ENCODE measurements at places on chromosomes 7 and 10.

GRCh38 chr7:28479507-28479947 lies 67.2 kb downstream of the CREB5 start:
- no peak for DNase-seq

DNA sequence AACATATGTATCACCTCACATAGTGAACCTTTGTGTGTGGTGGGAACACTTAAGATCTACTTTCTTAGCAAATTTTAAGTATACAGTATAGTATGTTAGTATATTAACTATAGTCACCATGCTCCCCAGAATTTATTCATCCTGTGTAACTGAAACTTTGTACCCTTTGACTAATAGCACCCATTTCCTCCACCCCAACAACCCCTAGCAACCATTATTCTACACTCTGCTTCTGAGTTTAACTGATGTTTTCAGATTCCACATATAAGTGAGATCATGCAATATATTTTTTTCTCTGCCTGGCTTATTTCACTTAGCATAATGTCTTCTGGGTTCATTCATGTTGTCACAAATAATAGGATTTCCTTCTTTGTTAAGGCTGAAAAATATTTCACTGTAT lies 6.9 kb upstream of the VWDE start:
- no peak for DNase-seq

GRCh38 chr10:61896854-61897661 lies 4.4 kb upstream of the ARID5B start:
- no peak for DNase-seq

DNA sequence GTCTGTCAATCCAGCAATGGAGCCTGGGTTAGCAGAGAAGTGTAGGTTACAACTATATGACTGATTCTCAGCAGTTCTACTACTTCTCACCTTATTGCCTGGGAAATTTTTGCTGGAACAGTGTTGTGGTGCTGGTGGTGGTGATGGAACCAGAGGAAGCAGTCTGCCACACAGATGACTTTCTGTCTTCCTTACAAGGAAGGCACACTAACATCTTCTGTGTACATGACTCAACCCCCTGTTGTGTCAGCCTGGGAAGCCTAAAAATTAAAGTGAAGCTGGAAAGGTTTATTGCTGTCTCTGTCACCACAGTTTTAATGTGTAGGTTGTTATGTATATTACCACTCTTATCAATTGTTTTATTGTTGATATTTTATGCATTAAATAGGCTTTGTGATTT lies 40.3 kb downstream of the ANKRD7 start:
- DNase-seq: no peak

- DNase-seq: no peak
Observed at GRCh38 chr7:156497776-156498509, 142.6 kb upstream of the RNF32 start.

DNA sequence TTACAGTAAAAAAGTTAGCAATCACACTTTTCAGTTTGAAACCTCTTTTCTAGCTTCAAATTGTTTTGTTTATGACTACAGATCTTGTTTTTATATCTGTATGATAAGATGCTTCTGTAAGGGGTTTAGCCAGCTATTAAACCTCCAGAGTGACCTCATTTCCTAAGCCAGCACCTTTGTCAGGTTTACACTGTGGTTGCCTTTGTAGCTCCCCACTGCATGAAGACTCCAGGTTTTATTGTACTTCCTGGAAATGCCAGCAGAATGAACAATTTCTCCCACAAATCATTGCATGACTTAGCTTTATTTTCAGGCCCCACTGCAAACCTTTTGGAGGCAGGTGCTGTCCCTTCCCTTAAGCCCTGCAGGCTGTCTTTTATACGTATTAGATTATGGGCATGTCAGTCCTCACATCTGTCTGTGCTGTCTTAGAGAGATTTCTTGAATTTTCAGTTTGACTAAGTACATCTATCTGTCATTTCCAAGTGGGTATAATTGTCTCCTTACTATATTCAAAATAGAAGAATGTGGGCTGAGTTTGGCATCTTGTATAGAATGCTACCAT lies 8.2 kb upstream of the AGR3 start:
- DNase-seq: no peak

- DNase-seq: no peak
Observed at GRCh38 chr7:2838873-2839578, 5.1 kb downstream of the GNA12 start.

DNA sequence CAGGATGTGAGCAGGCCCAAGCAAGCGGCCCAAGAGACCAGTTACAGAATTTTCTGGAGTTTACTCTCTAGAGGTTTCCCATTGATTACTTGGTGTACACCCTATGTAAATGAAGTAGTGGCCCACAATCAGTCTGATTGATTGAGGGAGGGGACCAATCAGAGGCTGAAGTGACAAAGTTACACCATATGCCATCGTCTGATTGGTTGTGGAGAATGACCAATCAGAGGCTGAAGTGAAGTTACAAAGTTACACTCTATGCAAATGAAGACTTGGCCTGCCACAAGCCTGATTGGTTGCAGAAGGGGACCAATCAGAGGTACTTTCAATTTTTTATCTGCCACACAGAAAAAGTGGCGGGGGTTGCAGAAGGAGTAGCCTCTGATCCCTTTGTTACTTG lies 83.7 kb downstream of the KIF20B start:
- no peak for DNase-seq

DNA sequence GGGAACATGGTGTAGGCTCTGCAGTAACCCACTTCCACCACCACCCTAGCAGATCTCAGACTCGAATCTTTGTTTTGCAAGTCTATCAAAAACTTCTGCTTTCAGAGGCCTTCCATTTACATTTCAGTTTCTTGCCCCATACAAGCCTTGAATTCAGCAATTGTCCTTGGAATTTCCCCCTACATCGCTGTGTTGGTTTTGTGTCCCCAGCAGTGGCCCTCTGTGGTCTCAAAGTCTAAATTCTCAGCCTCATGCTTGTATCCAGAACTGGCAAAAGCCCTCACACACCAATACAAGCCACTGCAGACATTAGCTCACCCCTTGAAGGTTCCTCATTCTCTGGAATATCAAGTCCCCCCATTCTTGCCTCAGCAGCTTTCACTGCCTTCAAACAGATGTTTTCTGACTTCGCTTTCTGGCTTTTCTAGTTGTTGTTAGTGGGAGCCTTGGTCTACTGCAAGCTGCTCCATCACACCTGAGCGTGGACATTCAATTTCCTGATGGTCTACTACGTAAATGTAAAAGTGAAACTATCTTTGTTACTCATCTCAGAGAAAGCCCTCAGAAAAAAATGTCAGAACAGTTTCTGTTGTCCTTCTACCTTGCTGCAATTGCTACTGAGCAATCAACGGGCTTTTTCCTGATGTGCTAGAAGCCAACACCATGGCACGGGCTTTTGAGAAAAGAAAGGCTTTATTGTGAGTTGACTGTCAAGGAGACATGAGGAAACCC lies 1.8 kb upstream of the NUB1 start:
- DNase-seq: no peak

GRCh38 chr7:100632951-100633717 lies 8.2 kb downstream of the TFR2 start:
- DNase-seq: no peak

- DNase-seq: no peak
Observed at GRCh38 chr7:130988443-130988842, 254.4 kb upstream of the KLF14 start.

GRCh38 chr10:84404783-84405182 lies 76.4 kb downstream of the CCSER2 start:
- DNase-seq: no peak

DNA sequence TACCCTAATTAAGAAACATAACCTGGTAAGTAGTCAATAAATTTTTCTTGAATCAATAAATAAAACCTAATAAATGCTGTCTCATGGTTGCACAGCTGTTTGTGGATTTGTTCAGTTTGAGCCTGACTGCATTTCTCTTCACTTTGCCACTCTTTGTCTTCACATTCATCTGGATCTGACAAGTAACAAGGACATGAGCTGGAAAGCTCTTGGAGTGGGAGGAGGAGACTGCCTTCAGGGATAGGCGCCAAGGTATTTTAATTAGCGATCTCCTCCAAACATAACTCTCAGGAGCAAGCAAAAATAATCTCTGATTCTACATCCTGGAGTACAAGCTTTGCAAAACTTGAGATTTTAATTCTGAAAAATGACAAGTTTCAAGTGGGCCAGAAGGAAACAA lies 251.0 kb downstream of the BMPER start:
- DNase-seq: no peak

GRCh38 chr10:38054361-38054797 lies 39.8 kb upstream of the ZNF37A start:
- no peak for DNase-seq

DNA sequence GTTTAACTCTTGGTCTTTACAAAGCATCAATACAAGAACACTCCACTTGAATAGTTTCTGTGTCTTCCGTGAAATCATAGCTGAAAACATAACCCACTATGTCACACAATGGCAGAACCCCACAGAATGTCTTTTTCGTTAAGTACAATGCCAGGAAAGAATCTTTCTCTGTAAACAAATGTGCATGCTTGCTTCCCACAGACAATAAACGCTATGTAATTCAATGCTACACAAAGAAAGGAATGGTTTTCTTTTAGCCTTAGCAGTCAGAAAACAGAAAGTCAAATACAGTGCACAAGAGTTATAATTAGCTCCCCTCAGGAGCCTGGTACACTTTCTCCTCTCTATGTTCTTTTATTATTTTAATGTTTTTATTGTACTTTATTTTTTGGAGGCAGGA lies 186.1 kb downstream of the SRPK2 start:
- DNase-seq: no peak

DNA sequence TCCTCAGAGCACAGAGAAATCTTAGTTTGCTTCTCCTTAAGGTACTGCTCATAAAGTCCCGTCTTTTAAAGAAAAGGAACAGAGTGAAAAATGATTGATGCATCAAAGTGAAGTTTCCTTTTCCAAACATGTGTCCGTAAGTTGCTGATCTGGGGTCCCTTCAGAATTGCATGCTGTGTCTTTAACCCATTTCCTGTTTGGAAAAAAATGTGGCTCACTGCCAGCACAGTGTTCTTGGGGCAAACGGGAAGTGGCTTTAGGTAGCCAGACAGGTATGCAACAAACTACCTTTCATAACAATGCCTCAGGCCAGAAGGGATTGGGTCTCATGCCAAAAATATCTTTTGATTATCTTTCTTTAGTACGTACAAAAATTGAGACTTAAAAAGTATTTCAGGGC lies 50.9 kb downstream of the TFAM start:
- DNase-seq: no peak

- no peak for DNase-seq
Observed at GRCh38 chr7:1761097-1761496, 91.0 kb downstream of the ELFN1 start.

DNA sequence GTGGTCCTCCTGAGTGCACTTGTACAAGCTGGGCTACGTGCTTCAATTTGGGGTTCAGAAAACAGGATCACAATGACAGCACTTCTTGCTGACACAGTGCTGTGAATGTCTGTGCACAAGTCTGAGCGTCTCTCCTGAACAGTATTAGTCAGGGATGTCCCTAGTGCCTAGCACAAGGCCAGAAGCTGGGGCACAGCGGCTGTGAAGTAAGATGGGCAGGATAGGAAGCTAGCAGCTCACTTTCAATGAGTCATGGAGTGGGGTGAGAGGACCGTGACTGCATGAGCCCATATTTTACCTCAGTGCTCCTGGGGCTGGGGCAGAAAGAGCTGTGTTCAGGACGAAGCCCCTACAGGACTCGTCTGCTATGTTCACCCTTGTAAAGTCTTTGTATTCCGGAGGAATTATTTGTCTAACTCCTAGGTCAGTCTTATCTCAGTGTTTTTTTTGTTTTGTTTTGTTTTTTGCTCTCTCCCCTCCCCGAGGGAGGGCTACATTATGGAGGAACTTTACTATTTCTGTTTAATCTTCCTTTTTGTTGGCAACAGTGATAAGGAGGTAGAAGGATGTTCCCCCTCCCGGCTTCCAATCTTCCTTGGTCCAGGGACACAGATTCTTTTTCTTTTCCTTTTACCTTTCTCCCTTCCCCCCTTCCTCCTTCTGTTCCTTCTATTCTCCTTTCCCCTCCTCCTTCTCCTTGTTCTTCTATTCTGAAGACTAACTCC lies 2.8 kb upstream of the LRMDA start:
- DNase-seq: no peak

DNA sequence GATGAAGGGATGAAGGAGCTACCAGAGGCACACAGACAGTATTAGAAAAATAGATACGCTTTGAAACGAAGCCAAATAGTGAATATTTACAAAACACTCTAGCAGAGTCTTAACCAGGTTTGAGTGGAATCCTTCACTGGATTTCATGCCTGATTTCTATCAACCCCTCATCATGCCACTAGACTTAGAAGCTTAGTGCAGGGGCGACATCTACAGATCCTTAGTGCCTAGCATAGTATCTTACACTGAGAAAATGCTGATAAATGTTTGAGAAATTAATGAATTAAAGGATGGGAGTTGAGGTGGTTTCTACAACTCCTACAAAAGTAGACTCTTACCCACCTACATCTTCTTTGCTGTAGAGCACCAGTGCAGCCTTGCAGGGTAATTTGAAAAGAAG lies 54.7 kb upstream of the CCNJ start:
- no peak for DNase-seq

GRCh38 chr10:5575482-5576153 lies 50.9 kb downstream of the CALML3 start:
- DNase-seq: no peak

All from activated naive CD8-positive, alpha-beta T cell treated with anti-CD3 and anti-CD28 coated beads, Interleukin-2, amount 50 U/mL, for 16 hours (primary cell).